AG10803 (cell line): ENCODE measurements at places on chromosomes 6 and 20.

GRCh38 chr20:53360852-53361251, 232.8 kb downstream of the ZNF217 start:
- no peak for DNase-seq

DNA sequence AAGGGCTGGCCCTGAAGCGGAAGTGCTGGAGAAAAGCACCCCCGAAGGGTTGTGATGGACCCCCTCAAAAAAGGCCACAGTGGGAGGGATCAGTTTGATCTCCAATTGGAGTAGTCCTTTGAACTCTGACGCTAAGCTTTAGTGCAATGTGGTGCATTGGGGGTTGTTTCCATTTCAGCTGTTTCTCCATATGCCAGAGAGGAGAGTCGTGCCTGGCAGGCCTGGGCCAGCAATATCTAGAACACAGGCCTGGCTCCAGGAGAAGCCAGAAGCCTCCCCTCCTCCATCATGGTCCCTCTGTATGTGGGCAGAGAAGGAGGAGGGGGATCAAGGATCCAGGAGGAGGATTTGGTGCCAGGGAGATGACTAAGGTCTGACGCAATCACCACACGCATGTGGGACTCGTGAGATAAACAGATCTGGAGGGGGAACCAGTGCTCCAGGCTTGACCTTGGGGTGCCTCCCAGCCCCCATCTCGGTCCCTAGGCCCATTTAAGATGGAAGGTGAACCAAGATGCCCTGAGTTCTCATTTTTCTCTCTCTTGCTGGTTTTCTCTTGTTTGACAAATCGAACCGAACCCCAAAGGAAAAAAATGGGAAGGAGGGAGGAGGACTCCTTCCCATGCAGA, 517.4 kb upstream of the JARID2 start:
- peak; percentile 77 for DNase-seq

- DNase-seq = no peak
Observed at GRCh38 chr20:37574199-37574890, 46.7 kb upstream of the BLCAP start.

DNA sequence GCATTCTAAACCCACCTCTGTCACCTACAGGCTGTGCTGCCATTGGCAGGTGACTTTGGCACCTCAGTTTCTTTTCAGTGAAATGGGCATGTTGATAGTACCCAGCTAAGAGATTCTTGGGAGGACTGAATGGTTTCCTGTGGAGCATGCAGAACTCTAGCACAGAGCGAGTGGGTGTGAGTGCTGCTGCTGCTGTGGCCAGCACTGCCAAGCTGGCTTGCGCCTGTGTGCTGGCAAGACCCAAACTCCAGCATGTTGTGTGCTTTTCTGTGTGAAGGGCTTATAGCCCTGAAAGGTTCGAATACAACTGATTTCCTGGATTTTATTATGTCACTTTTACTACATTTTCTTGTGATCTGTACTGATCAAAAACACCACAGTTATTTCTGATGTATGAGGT, 78.1 kb upstream of the KIF25 start:
- DNase-seq = no peak

- peak; percentile 49 for DNase-seq
Observed at GRCh38 chr6:21587961-21588480, 5.5 kb upstream of the SOX4 start.

- DNase-seq = peak; percentile 54
Observed at GRCh38 chr6:5422321-5422915, 161.1 kb downstream of the FARS2 start.

GRCh38 chr6:71015392-71015791, 58.5 kb upstream of the B3GAT2 start:
- DNase-seq = no peak

GRCh38 chr20:51121901-51122412, 99.0 kb upstream of the KCNG1 start:
- DNase-seq = peak; percentile 23

GRCh38 chr6:133236932-133237331, 4.2 kb upstream of the EYA4 start:
- DNase-seq = peak; percentile 9

- DNase-seq = no peak
Observed at GRCh38 chr20:911882-912600, 4.1 kb downstream of the ANGPT4 start.

- DNase-seq = no peak
Observed at GRCh38 chr6:36633370-36633769, 39.2 kb downstream of the SRSF3 start.

DNA sequence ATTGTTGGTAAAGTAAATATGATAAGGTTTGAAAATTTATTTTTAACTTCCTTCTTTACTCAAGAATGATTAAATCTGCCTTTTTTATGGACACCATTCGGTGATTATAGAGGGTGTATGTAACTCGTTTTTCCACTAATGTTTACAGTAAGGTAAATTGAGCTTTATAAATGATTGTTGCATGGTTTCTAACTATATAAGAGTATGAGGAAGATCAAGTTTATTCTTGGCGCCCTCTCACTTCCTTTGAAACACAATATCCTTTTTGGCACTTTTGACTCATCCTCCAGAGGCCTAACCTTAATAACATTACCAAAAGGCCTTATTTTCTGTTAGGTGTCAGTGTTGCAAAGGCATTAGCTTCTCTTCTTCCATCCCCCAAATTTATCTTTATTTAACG, 41.8 kb upstream of the MTRF1L start:
- DNase-seq = no peak
